ENCODE measurements at places on chromosomes 1 and 21. TPM values are rescaled to one million over a fixed set of nuclear protein-coding genes. Genes with fewer than 3 reads are reported as not detected.

The CFAP45 gene
- 2.1 TPM for total RNA-seq

The CCDC181 gene
- total RNA-seq = 0.78 TPM

The CCDC17 gene
- total RNA-seq = 3.6 TPM

The DTL gene
- total RNA-seq = 26.5 TPM

The SAMSN1 gene
- total RNA-seq = 5.3 TPM

The FAAH gene
- total RNA-seq = not detected

The CSTB gene
- 69.2 TPM for total RNA-seq

The JAM2 gene
- 1.1 TPM for total RNA-seq

The MCOLN3 gene
- total RNA-seq = not detected

The NUAK2 gene
- total RNA-seq = 2.3 TPM

The FHAD1 gene
- total RNA-seq = 0.51 TPM

The MNDA gene
- total RNA-seq = not detected

The LCE3D gene
- not detected for total RNA-seq

The SPATA45 gene
- not detected for total RNA-seq

The RHBDL2 gene
- 1.4 TPM for total RNA-seq

The GSTM4 gene
- 5.5 TPM for total RNA-seq

The BCAR3 gene
- 31.2 TPM for total RNA-seq

The SPRR5 gene
- not detected for total RNA-seq

The FLG gene
- total RNA-seq = not detected

The CFHR1 gene
- not detected for total RNA-seq

Data from endothelial cell of umbilical vein (primary cell).